NCI-H526 (cell line): ENCODE measurements at places on chromosomes 1 and 21.

- DNase-seq, result no peak
Observed at GRCh38 chr1:22417466-22417865, 34.2 kb upstream of the ZBTB40 start.

DNA sequence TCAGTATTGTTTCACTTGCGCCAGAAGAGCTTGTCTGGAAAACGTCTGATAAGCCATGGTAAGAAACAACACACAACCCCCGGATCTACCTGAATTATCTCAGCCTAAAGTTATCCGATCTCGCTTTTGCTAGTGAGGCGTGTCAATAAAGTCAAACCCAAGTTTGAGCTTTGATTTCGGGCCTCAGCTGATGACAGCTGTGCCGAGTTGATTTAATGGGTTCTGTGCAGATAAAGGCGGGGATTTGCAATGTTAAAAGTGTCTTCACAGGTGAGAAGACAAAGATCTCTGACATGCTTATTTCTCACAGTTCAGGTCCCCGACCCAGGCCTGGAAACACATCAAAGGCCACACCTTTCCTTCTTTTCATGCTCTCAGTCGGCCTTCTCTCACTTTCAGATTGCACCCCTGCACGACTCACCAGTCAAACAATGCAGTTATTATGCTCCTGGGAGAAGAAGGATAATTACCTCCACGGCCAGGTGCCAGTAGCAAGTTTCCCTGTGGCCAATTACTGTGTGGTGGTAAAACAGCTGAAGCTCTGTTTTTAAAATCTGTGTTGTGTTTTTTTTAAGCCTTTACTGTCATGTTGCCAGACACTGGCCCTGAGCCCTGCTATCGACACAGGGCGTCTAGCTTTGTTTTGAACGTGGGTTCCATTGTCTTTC is 245.3 kb upstream of the RUNX1 start:
- DNase-seq, result peak; percentile 92

DNA sequence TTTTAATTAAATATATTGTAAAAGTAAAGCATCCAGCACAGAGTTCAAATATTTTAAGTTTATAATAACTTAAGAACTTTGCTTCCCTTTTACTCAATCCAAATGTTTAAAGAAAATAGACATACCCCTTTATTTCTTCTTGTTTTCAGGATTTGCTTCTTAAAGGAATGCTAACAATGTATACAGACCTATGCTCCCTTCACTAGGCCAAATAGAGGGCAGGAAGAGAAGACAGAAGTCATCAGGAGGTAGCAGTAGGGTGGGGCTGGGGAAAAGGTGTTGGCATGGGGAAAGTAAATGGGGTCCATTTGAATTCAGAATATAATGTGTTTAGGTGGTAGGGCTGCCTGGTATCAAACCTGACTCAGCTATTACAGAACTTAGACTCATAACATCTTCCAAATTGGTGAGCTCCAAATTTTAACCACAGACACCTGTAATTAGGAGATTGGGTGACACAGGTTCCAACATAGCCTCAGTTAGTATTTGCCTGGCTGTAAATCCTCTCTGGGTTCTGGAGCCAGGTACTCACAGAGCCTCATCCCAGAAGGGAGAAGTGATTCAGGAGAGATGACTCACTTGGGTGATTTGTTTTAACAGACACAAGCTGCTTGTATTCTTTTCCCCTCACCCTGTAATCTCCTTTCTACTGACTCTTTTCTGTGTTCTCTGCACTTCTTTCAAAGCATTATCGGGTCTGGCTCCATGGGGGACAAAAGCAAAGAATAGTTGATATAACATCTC is 60.1 kb upstream of the DUSP10 start:
- no peak for DNase-seq

- no peak for DNase-seq
Observed at GRCh38 chr1:58038574-58038973, 508.0 kb downstream of the OMA1 start.

GRCh38 chr1:97066860-97067259 is 345.3 kb downstream of the PTBP2 start:
- DNase-seq, result no peak

- no peak for DNase-seq
Observed at GRCh38 chr1:30054126-30054525, 669.3 kb downstream of the MATN1 start.

GRCh38 chr1:15579683-15580047 is 5.2 kb downstream of the AGMAT start:
- no peak for DNase-seq

DNA sequence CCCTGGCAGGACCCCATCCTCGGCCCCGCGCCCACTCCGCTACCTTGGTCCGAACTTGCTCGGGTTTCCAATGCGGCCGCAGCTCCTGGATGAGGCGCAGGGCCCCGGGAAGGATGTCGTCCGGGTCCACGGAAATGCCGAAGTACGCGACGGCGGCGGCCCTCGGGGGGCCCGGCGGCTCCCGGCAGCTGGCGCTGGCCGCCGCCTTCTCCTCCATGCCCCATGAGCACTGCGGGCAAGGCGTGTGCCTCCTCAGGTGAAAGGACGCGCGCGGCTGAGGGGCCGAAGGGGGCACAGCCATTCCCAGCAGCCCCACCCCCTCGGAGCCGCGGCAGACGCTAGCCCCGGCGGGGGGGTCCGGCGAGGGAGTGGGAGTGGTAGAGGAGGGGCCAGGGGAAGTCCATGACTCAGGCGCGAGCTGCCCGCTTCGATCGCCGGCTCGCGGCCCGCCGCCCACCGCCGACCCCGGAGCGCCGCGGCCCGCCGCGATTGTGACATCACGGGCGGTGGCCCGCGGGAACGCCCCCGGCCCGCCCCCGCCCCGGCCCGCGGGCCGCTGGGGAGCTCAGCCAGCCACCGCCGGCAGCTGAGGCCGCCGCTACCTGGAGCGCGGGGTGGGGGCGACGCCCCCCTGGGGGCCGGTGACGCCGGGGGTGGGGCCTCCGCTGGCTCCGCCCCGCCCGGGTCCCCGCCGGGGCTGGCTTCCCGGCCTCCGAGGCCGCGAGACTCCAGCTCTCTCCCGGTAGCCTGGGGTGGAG is at the start of gene ETNK2:
TSS of gene ETNK2 (minus strand) at position 493 of the 758 bp plus-strand sequence. CDS start at position 301, 192 bp downstream.
- peak; percentile 71 for DNase-seq
